ENCODE measurements at places on chromosomes 5 and 9.

GRCh38 chr5:123449424-123449974 lies 26.3 kb upstream of the CEP120 start:
- no peak for DNase-seq

DNA sequence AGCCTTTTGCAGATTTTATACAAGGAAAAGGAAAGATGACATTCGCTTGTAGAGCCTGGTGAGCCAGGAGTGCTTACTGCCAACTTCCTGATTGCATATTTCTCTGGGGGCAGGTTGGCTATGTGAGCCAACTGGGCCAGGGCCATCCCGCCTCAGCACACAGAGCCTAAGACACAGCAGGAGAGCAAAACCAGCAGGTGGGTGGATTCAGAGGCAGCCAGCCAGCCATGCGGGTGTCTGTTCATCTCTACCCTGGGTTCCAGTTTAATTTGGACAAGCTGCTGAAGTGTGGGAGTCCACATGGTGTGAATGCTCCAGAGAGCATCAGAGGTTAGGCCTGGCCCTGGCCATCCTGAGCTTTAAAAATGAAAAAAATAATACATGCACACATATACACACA lies 291.4 kb downstream of the ARHGEF28 start:
- no peak for DNase-seq

DNA sequence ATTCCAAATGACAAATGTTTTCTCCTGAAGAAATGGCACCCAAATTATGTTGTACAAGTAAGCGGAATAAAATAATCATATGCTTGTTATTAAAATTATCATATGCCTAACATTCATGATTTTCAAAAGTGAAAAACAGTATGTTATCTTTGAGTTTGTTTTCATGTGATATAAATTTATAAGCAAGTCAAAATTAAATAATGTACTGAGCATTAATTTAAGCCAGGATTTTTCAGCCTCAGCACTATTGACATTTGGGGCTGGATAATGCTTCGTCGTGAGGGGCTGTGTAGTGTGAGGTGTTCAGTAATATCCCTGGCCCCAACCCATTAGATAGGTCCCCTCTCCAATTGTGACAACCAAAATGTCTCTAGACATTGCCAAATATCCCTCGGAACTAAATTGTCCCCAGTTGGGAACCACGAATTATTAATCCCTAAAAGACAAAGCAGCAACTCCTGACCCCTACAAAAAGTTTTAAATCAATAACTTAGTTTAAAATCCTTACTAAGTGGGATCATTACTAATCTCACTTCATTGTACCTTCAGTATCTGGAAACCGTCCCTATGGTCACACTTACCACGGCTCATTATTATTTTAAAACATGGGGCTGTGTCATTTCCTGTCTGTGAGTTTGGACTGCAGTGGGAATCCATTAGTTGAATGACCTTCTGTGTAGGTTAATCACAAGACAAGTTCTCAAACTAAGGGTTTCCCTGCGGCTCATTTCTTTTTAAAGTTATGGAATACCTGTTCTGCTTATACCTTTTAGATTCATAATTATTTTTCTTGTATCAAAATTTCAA lies 1.3 kb upstream of the NNT start:
- DNase-seq: no peak

DNA sequence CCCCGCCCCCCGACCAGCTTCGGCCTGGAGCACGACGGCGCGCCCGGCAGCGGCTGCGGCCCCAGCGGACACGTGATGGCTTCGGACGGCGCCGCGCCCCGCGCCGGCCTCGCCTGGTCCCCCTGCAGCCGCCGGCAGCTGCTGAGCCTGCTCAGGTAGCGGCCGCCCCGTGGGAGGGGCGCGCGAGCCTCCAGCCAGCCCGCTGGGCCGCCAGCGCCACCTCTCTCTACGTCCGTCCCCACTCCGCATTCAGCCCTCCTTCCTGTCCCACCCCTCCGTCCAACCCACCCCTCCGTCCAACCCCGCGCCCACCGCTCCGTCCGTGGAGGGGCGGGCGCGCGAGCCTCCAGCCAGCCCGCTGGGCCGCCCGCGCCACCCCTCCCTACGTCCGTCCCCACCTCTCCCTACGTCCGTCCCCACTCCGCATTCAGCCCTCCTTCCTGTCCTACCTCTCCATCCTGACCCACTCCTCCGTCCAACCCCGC lies 6.5 kb downstream of the ADAMTS13 start:
- no peak for DNase-seq

DNA sequence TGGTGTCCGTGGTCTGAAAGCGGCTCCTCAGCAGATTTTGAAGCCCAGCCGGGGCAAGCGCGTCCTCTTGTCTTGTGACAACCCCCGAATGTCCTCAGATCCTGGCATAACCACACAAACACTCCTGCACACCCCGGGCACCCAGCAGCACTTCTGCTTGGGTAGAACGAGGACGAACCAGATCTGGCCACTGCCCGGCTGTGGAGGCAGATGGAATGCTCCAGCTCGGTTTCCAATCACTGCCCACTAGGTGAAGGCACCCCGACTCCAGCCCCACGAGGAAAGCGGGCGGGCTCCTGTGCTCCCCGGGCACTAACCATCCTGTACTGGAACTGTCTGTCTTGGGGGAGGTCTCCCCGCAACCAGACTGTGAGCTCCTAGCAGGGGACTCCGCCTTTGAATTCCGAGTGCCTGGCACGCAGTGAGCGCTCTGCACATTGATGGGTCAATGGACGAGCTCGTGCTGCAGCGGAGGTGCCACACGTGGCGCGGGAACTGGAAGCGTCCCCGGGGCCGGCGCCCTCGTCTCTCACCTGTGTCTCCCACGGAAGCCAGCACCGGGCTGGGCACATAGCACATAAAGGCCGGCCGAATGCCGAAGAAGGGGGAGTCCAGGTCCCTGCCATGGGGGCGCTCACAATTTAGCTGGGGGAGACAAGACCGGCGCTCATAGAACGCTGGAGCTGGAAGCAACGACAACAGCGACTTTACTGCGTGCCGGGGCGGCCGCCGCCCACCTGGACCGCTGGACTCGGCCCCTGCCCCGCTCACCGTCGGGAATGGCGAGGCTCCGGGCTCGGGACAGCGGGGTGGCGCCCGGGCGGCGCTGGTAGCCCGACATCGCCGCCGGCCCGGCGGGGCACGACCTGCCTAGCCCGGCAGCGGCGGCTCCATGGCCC lies 608 bp downstream of the ENTR1 start:
- no peak for DNase-seq

GRCh38 chr9:122201641-122202040 lies 27.1 kb downstream of the LHX6 start:
- no peak for DNase-seq

- DNase-seq: no peak
Measured at GRCh38 chr5:180166176-180166575, 42.8 kb downstream of the RASGEF1C start.

DNA sequence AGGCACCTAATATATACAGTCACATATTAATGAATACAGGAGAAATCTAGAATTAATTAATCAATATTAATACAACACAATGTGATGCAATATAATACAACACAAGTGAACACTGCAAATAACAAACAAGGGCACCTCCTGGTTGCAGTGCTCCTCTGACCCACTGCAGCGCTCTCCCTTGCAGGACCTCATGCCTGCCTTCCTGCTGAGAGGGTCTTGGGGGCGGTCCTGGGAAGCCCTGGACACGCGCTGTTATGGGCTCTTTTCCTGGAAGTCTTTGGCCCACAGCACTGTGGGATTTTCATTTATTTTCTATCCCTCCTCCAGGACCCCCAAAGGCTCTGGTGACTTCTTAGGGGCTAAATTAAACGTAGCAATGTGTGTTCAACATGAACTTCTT lies 485.8 kb downstream of the IRX1 start:
- DNase-seq: no peak

GRCh38 chr9:7841831-7842230 lies 42.3 kb upstream of the DMAC1 start:
- DNase-seq: no peak

DNA sequence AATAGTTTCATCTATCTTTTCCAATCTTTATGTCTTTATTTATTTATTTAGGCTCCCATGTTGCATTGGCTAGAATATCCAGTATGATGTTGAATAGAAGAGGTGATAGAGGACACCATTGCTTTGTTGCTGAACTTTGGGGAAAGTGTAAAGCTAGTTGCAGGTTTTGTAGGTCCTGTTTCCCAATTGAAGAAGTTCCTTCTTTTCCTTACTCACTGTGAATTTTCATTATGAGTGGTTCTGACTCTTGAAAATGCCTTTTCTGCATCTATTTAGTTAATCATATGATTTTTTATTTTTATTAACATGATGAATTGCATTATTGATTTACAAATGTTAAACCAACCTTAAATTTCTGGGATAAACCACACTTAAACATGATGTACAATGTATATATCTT lies 58.9 kb upstream of the NR3C1 start:
- no peak for DNase-seq

- no peak for DNase-seq
Measured at GRCh38 chr9:112226091-112226490, 51.0 kb upstream of the SUSD1 start.
